CD4-positive, alpha-beta memory T cell (primary cell): ENCODE measurements at places on chromosomes 12 and 14.
A peak's percentile ranks its signal among the peaks of the same experiment; 100 is the strongest.

- DNase-seq: peak; percentile 2
Measured at GRCh38 chr14:24806061-24806678, 172.2 kb upstream of the GZMB start.

DNA sequence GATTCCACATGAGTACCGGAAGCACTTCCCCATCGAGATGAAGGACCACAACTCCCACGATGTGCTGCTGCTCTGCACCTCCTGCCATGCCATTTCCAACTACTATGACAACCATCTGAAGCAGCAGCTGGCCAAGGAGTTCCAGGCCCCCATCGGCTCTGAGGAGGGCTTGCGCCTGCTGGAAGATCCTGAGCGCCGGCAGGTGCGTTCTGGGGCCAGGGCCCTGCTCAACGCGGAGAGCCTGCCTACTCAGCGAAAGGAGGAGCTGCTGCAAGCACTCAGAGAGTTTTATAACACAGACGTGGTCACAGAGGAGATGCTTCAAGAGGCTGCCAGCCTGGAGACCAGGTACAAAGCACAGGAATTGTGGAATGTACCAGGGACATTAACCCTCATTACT lies 22.4 kb upstream of the GALNT16 start:
- DNase-seq: no peak

- no peak for DNase-seq
Measured at GRCh38 chr14:104513641-104514046, 65.9 kb upstream of the C14orf180 start.

DNA sequence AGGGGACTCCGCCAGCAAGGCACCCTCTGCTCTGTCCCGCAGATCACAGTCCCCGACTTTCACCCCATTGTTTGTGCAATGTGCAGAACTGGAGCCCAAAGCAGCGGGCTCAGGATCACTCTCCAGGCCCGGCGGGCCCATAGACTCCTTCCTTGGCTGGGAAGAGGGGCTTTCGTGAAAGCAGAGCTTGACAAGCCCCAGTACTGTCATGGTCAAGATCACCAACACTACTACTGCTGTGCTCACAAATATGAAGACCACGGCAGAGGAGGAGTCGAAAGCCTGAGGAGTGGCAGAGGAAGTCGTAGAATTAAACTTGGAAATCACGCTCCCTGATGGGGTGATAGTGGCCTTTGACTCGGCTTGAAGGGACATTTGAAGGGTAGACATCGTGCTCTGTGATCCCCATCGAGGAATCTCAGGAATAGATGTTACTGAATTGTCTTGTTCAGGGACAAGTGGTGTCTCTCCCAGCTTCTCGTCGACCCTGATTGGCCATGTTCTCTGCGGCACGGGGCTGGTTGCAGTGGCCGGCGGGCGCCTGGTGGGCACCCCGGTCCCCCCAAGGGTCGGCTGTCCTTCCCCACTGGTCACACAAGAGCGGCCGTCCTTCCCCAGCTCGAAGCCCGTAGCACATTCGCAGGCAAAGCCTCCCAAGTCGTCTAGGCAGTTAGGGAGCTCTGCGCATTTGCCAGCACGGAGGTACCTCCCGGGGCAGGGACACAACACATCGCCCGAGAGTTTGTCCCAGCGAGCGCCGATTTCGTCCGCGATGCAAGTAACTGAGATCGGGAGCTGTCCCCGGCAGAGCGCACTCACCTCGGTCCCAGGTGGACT lies 1.1 kb downstream of the CLEC14A start:
- no peak for DNase-seq

- peak; percentile 97 for DNase-seq
Measured at GRCh38 chr14:76961631-76962302, 66.7 kb downstream of the IRF2BPL start.
